NCI-H2029 (cell line): ENCODE measurements at places on chromosomes 11 and 22.

GRCh38 chr22:38957046-38957770 lies at the start of gene APOBEC3A:
Gene APOBEC3A (plus strand): TSS chr22:38957609. CDS start chr22:38957692, 83 bp downstream.
- DNase-seq, result no peak

DNA sequence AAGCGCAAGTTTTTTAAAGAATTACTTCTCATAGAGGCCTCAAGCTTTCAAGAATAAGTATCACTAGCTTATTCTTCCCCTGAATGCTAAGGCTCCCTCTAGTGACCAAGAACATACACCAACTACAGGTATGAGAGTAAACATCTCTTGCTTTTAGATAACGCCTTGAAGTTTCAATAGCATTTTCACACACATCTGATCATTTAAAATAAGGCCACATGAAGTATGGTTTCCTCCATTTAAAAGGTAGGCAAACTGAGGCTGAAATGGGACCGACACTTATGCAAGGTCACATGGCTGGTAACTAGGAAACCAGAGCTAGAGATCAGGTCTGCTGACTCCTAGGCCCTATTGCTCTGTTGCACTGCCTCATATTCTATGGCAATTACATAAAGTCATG lies 66.5 kb downstream of the CCDC34 start:
- DNase-seq, result peak; percentile 51

- no peak for DNase-seq
These were observed 25.8 kb downstream of the MRGPRD start for GRCh38 chr11:68954836-68955606.

DNA sequence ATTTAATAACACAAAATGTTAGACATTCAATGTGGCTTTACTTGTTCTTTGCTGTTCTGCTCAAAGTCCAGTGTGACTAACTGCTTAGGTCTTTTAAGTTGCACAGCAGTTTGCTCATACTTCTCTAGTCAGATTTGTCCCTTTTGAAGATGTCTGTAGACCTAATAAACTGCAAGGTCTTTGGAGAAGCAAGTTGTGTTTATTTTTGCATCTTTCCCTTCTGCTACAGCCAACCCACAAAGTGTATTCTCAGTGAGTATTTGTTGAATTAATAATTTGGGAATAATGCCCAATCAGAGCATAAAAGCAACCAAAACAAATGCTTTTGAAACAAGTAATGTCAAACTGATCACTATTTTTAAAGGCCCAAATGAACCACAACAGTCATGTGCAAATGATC lies 312.5 kb downstream of the CADM1 start:
- no peak for DNase-seq

DNA sequence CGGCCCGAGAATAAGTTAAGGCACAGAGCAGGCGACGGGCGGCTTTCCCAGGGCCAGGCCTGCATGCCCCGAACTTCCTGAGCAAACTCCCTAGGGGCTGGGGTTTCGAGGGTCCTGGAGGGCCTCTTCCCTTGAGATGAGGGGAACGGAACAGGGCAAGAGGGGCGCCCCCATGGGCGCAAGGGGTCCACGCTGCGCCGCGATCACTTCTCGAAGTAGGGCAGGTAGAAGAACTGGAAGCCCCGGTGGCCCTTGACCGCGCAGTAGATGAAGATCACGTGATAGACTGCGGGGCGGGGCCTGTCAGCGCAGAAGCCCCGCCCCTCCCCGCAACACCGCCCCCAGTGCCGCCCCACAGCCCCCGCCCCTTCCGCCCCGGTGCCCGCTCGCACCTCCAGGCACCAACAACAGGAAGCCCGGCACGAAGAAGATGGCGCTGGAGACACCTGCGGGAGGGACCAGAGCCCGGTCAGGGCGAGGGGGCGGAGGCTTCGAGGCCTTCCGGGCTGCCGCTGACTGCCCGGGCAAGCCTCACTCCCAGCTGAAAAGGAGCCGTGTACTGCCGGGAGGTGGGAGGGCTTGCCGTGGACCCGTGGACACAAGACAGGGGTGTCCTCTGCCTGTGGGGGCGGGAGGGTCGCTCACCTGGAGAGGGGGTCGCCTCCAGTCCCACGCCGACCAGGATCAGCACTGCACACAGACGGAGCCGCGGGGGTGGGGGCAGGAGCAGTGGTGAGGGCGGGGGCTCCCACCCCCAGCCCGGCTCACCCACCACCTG lies 4.5 kb downstream of the TMEM134 start:
- DNase-seq, result peak; percentile 88

DNA sequence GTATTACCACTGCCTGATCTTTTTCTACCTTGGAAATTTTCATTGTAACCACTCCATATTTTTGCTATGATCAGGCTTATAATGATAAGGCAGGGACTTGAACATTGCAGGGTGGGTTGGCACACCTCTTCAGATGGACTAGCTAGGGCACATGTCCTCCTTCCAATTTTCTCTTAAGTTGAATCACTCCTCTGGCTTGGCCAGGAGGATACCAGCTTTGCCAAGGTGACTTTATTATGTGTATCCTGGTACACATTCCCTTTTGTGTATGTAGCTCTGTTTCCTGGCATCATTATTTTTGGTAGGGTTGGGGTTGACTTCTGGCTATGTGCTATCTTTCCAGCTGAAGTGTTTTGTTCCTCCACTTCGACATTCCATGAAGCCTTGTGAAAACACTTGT lies 8.5 kb upstream of the LDLRAD3 start:
- DNase-seq, result no peak

- no peak for DNase-seq
These were observed 6.1 kb downstream of the FADS3 start for GRCh38 chr11:61885166-61885778.

DNA sequence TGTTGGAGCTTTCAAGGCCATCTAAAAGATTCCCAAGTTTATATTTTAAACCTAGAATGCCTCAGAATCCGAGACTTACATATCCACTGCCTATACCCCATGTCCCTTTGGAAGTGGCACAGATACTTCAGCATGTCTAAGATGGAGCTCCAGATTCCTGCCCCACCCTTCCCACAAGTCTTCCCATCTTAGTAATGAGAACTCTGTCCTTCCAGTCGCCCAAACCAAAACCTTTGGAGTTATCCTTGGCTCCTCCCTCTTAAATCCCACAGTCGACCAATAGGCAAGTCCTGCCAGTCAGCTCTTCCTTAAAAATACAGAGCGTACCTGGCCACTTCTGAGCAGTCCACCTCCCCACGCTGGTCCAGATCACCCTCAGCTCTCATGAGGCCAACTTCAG lies 4.3 kb downstream of the POLD4 start:
- DNase-seq, result no peak

DNA sequence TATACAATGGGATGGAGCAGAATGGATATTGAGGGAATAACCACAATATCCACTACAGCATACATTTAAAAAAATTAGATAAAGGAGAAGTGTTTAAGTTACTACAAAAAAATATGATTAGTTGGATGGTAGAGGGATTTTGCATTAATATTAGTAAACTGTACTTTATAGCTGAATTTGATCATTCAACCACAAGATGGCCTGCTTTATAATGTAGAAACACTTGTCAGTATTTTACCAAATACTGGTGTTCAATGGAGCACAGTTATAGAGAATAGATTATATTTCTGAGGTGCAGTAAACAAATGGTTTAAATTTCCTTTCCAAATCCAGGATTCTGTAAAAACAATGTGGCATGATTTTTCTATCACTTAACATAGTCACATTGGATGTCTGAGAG lies 818.8 kb upstream of the CHORDC1 start:
- no peak for DNase-seq

- no peak for DNase-seq
These were observed 1.1 kb upstream of the DENND5A start for GRCh38 chr11:9266132-9266736.

- DNase-seq, result no peak
These were observed 21.8 kb upstream of the OPCML start for GRCh38 chr11:133553885-133554740.

DNA sequence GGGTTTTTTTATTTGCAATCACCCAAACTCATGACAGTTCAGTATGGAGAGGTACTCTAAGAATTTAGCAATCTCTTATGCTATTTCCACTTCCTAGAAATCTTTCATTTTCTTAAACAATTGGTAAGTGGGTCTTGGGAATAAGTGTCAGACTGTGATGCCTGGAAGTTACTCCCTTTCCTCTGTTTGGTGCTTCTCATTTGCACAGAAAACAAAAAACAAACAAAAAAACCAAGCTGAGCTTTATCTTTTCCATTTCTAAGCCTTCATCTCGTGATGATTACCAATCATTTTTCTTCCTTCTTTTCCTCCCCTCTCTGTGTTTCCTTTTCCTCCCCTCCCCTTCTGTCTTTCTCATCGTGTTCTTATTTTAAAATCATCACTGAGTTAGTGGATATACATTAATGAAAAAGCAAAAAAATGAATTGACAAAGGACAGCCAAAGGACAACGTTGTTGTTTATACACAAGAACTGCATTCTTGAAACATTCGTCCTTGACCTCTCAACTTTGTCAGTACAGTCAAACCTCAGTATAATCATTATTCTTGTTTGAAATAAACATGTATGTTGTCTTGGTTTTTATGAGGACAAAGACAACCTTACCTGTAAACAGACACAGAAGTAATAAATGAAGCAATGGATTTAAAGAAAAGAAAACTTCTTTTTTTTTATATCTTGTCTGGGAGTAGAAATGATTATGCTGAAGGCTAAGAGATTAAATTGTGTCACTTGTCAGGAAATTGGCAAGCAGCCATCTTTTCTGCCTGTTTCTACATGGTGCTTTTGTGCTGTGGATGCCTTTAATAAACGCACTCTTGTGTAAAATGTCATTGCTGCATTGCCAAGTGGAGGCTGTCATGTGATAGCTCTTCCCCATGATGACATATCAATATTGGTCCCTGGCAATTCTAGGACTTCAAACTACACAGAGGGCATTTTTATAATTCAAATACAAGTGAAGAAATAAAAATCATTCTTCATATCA lies 803.2 kb upstream of the CCDC90B start:
- peak; percentile 59 for DNase-seq

GRCh38 chr11:96246718-96247552 lies 96.1 kb downstream of the MAML2 start:
- DNase-seq, result no peak

DNA sequence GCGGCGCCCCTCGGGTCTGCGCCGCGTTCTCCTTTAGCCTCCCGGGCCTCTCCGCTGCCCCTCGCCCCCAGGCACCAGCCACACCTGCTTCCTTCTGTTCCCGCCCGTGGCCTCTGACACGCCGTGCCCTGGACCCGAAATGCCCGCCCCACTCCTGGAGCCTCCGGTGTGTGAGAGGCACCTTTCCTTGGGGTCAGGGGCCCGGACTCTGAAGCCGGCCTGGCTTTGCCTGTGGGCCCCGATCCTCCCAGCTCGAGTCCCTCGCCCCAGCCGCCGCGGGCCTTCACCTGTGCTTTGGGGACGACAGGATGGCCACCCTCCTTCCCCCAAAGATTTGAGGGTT lies 661 bp upstream of the CDPF1 start:
- no peak for DNase-seq

GRCh38 chr22:47328550-47329243 lies 566.2 kb downstream of the TBC1D22A start:
- no peak for DNase-seq

DNA sequence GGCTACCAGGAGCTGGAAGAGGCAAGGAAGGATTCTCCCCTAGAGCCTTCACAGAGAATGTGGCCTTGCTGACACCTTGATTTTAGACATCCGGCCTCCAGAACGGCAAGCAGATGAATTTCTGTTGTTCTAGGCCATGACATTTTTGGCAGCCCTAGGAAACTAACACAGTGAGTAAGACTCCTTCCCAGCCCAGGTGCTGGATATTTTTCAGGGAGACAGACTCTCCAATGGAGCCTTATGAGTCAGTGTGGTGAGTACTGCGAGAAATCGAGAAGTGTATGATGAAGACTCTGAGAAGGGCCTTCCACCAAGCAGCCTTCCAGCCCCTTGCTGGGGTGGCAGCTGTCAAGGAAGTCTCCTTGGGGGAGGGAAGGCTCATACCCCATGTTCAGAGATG lies 114.4 kb downstream of the OSBP2 start:
- DNase-seq, result no peak

- no peak for DNase-seq
These were observed 33.5 kb downstream of the POU2F3 start for GRCh38 chr11:120273432-120273831.

GRCh38 chr22:19018256-19018655 lies 82.2 kb upstream of the PRODH start:
- no peak for DNase-seq

DNA sequence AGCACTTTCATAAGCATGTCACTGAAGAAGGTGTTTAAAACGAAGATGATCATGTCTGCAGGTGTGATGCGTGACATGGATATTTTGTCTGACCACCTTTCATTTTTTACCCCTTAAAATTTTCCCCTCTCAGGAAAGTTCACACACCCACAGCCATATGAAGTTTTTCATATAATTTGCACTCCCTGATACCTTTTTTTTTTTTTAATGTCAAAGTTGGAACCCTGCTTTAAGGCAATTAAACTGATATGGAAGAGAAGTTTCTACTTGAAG lies 104.6 kb downstream of the ATXN10 start:
- no peak for DNase-seq

- DNase-seq, result no peak
These were observed 13.5 kb downstream of the TTLL8 start for GRCh38 chr22:50044485-50045118.

DNA sequence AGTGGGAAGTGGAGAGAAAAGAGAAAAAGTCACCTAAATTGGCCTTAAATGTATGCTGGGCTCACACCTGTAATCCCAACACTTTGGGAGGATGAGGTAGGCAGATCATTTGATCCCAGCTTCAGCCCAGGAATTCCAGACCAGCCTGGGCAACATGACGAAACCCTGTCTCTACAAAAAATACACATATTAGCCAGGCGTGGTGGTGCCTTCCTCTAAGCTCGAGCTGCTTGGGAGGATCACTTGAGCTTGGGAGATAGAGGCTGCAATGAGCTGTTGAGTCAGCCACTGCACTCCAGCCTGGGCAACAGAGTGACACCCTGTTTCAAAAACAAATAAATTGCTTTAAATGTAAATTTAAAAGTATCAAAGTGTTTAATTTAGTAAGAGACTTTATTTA lies 3.9 kb downstream of the CBL start:
- no peak for DNase-seq

DNA sequence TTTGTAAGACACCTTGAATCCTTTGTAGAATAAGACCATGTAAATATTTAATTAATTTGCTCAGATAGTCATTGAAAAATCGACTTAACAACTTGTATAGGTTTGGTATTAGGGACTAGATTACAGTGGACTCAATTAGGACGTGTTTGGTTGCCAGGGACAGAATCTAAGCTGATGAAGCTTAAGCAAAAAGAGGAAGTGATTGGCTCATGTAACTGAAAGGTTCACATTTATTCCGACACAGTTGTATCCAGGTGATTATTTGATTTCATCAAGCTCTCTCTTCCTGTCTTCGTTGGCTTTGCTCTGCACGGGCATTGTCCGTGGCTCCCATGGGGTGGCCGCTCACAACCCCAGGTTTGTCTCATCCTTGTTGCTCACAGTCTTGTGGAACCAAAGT lies 146.4 kb downstream of the C11orf91 start:
- DNase-seq, result no peak

DNA sequence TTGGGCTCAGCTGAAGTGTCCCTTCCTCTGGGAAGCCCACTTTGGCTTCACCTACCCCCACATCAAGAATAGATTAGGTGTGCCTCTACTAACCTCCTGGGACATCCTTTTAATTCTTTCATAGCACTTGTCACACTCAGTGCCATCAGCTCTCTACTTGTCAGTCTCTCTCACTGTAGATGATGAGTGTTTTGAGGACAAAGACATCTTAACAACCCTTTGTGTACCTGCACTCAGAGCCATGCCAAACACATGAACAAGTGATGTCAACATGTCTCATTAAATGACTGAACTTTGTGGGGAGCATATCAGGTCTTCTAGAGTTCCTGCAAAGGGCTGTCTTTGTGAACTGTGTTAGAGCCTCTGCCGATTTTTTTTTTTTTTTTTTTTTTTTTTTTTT lies 87.0 kb upstream of the AMOTL1 start:
- no peak for DNase-seq
